HT1080 (cell line): ENCODE measurements at places on chromosomes 5 and 9. TPM values are rescaled to one million over a fixed set of nuclear protein-coding genes. Genes with fewer than 3 reads are reported as not detected.

The PCDHGA2 gene
- 0.27 and 0.84 TPM in 2 replicates for total RNA-seq

The SEMA5A gene
- total RNA-seq = 1.8 and 2.7 TPM in 2 replicates

The PFN3 gene
- total RNA-seq = not detected in 2 replicates

The GPR150 gene
- total RNA-seq = not detected in 2 replicates

The KIF4B gene
- total RNA-seq = not detected in 2 replicates

The HACD4 gene
- not detected in 2 replicates for total RNA-seq

The CER1 gene
- not detected in 2 replicates for total RNA-seq

- no peak for DNase-seq
Observed at GRCh38 chr9:34957492-34958410, at the start of gene PHF24. PHF24 (plus strand) TSS chr9:34958285; CDS start chr9:34971299, 13,014 bp downstream.

GRCh38 chr9:23662320-23662719, 163.7 kb downstream of the ELAVL2 start:
- DNase-seq = no peak

- DNase-seq = no peak
Observed at GRCh38 chr9:84978661-84979060, 309.1 kb downstream of the NTRK2 start.

DNA sequence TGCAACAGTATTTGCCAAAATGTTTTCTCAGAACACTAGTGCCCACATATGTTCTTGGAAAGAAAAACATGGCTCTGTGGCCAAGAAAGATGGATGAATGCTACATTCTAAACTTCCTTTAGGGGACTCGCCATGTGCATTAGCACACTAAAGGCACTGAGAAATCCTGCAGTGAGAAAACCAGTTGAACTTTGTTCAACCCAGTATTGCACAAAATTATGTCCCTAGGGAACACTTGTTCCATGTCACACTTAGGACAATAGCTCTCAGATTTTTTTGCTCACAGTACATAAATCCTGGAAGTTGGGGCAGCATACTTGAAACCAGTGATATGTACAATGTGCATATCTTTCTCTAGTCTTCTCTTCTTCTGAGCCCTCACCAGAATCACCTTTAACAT, 96.6 kb downstream of the ADRB2 start:
- no peak for DNase-seq

DNA sequence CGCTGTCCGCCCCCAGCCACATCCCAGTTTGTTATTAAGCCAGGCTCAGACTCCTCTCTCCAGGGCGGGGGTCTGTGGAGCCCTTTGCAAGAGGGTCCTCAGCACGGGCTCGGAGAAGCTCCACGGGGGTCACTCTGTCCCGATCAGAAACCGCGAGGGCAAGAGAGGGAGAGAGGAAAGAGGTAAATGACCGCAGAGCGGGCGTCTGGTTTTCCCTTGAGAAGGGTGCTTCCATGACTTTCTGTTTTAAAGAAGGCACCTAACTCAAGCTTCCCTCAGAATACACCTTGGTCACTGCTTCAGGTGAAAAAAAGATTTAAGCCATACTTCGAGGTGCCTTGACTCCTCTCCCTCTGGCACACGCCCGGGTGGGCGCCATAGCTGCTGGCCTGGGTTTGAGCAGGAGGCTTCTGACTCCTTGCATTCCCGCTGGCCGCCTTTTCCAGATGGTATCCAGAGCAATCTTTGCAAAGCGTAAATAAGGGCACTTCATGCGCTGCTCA, 5.8 kb upstream of the TERT start:
- DNase-seq = no peak

DNA sequence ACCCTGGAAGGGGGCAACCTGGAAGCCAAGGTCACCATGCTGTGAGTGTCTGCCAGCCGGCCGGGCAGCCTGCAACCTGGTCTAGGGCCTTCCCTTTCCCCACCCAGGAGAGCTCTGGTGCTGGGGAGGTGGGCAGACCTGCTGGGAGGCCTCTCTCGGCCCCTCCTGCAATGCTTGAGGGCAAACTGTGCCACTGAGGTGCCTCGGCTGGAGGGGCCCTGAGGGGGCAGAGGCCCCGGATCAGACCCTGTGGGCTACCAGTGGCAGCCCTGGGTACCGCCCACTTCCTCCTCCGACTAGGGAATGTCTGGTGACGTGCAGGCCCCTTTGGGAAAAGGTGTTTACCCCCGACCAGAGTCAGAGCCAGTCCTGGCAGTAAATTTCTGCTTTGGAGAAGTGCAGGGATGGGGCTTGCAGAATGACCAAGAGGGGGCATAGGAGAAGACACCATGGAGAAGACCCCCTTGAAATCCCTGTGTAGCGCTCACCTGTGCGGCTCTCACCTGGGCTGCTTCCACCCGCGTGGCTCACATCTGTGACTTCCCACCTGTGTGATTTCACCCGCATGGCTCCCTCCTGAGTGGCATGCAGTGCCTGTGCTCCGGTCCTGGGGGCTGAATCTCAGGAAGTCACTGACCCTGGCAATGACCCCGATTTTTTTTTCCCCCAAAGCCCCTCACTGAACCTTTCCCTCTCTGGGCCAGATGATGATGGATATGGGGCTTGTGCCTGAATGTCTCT, 1.1 kb downstream of the LCN1 start:
- DNase-seq = no peak

DNA sequence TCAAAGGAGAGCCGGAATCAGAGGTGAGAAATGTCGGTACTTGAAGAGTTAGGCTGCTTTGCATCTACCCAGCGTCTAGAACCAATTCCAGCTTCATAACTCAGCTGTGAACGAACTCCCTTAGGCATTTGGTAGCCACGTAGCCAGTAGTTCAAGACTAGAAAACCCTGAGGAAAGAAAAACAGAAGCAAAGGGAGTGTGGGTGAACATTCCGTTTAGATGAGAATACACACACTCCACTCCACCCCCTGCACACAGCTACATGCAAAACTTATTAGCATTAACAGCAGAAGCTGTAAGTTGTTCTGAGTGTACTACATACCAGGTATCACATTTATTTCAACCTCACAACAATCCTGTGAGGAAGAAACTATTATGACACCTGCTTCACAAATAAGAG, 78.3 kb downstream of the SMIM23 start:
- DNase-seq = no peak

- DNase-seq = no peak
Observed at GRCh38 chr5:107263387-107264018, 407.2 kb downstream of the EFNA5 start.

- peak; percentile 92 for DNase-seq
Observed at GRCh38 chr9:70081120-70081495, 37.5 kb downstream of the MAMDC2 start.

- DNase-seq = peak; percentile 37
Observed at GRCh38 chr9:127910613-127911205, 6.1 kb downstream of the ST6GALNAC4 start.

GRCh38 chr9:128254855-128255759, 20.7 kb downstream of the GOLGA2 start:
- DNase-seq = peak; percentile 40

- DNase-seq = no peak
Observed at GRCh38 chr5:35835796-35836742, 20.6 kb upstream of the IL7R start.

GRCh38 chr5:150589862-150590601, 50.4 kb upstream of the SYNPO start:
- DNase-seq = no peak

GRCh38 chr5:157611571-157612476, 36.2 kb upstream of the ADAM19 start:
- no peak for DNase-seq

DNA sequence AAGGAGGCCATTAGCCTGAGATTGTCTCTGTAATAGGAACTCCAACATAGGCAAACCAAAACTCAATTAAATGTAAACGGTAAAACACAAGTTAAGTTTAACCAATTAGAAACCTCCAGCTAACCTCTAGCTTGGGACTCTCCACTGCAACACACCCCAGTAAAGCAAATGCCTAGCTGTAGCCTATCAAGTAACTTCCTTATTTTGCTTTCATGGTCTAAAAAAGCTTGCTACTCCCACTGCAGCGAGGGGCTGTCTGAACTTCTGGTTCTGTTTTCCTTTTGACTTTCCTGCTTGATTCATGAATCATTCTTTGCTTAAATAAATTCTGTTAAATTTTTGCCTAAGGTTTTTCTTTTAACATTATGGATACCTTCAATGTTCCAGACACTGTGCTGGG, 24.4 kb upstream of the C5orf46 start:
- no peak for DNase-seq

DNA sequence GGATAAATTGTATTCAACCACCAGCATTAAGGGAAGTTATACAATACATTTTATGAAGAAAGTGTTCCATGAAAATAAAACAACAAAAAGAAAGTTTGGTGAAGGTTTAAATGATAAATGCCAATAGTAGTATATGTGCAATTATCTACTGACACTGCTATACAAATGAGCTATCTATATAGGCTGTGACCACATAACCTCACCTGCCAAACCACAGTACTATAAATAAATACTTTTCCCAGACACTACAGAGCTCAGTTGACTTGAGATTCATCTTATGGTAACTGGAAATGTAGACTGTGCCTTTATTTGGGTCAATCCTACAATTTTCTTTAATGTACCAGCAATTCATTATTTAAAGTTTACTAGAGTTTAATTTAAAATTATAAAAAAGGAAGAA, 81.0 kb upstream of the CCDC152 start:
- DNase-seq = no peak

DNA sequence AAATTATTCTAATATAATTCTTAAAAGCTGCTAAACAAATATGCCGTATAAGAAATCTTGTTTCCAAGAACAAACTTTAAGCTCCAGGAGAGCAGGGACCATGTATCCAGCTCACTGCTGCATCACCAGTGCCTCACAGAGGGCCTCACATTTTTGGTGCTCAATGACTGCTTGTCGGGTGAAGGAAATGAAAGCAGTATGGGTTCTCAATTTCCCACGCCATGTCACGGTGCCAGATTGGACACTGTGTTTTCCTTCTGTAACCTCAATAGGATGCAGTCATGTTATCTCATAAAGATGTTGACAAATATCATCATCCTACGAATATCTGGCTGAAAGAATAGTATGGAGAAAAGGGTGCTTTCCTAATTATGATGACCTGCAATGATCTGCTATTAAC, 64.7 kb downstream of the POU5F2 start:
- DNase-seq = no peak
